ENCODE measurements at places on chromosomes 2 and 18.

- H3K27me3 ChIP-seq = no peaks in the 10 kb centered on the region
- H3K27ac ChIP-seq = no peak overlapping the region
- no peak for DNase-seq
- no peaks in the 10 kb centered on the region for H3K36me3 ChIP-seq
- no peaks in the 10 kb centered on the region for H3K4me1 ChIP-seq
Observed at GRCh38 chr2:76075126-76075525, 364.4 kb upstream of the GCFC2 start.

GRCh38 chr2:237459741-237460174 lies 27.3 kb upstream of the MLPH start:
- DNase-seq = no peak
- H3K4me1 ChIP-seq = no peaks in the 10 kb centered on the region

- no peak overlapping the region for H3K4me3 ChIP-seq
- H3K4me1 ChIP-seq = no peaks in the 10 kb centered on the region
- no peak overlapping the region for H3K27ac ChIP-seq
- no peaks in the 10 kb centered on the region for H3K27me3 ChIP-seq
- no peaks in the 10 kb centered on the region for H3K36me3 ChIP-seq
- DNase-seq = no peak
Observed at GRCh38 chr2:205198140-205198525, 484.2 kb upstream of the NRP2 start.

DNA sequence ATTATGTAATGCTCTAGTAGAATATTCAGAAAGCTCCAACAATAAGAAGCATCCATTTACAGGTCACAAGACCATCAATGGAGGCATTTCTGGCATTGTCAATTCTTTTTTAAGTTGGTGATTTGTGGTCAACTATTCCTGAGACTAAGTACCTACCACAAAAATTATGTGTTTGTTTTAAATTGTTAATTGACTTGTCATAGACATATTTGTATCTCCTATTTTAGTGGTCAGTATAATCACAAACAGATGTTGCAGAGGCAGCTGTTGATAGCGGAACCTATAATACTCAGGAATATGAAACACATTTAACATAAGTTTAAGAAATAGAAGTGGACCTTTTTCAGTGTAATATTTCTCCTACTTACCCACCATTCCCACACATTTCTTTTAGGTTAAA lies 430.1 kb downstream of the CCDC85A start:
- DNase-seq = no peak
- H3K36me3 ChIP-seq = no peaks in the 10 kb centered on the region
- no peaks in the 10 kb centered on the region for H3K4me1 ChIP-seq
- H3K27ac ChIP-seq = no peak overlapping the region
- H3K4me3 ChIP-seq = no peak overlapping the region

GRCh38 chr2:74383254-74383653 lies 3.1 kb upstream of the DCTN1 start:
- no peaks in the 10 kb centered on the region for H3K36me3 ChIP-seq
- DNase-seq = peak; percentile 20
- peaks cover 24% of the 10 kb centered on the region for H3K4me1 ChIP-seq
- H3K27ac ChIP-seq = peak overlapping the region; percentile 50

Measured in breast epithelium (tissue), 4 donors.